ENCODE measurements at places on chromosomes 5 and 9. TPM values are rescaled to one million over a fixed set of nuclear protein-coding genes. Genes with fewer than 3 reads are reported as not detected.

- H3K4me3 ChIP-seq, result no peak overlapping the region
- no peak overlapping the region for H3K27ac ChIP-seq
- DNase-seq, result no peak
- H3K4me1 ChIP-seq, result no peaks in the 10 kb centered on the region
- no peaks in the 10 kb centered on the region for H3K27me3 ChIP-seq
- no peaks in the 10 kb centered on the region for H3K36me3 ChIP-seq
Observed at GRCh38 chr5:153988510-153988909, 50.2 kb downstream of the FAM114A2 start.

The RLN1 gene
- total RNA-seq, result 0.29 TPM

GRCh38 chr5:149730620-149731331, 666 bp downstream of the PPARGC1B start:
- peak; percentile 82 for DNase-seq
- no peaks in the 10 kb centered on the region for H3K36me3 ChIP-seq
- peak overlapping the region; percentile 95 for H3K4me3 ChIP-seq
- peak overlapping the region; percentile 98 for H3K27ac ChIP-seq
- no peaks in the 10 kb centered on the region for H3K27me3 ChIP-seq
- peaks cover 14% of the 10 kb centered on the region for H3K4me1 ChIP-seq

The ANKRD20A1 gene
- total RNA-seq, result not detected

The PCDHB5 gene
- 0.99 TPM for total RNA-seq

- H3K4me1 ChIP-seq, result no peaks in the 10 kb centered on the region
- no peaks in the 10 kb centered on the region for H3K36me3 ChIP-seq
- no peaks in the 10 kb centered on the region for H3K27me3 ChIP-seq
- no peak overlapping the region for H3K27ac ChIP-seq
- DNase-seq, result no peak
- H3K4me3 ChIP-seq, result no peak overlapping the region
Observed at GRCh38 chr9:86783884-86784283, 163.4 kb downstream of the GAS1 start.

- H3K36me3 ChIP-seq, result no peaks in the 10 kb centered on the region
- peaks cover 7% of the 10 kb centered on the region for H3K27me3 ChIP-seq
- no peak for DNase-seq
- H3K4me3 ChIP-seq, result no peak overlapping the region
- H3K27ac ChIP-seq, result no peak overlapping the region
- H3K4me1 ChIP-seq, result no peaks in the 10 kb centered on the region
Observed at GRCh38 chr5:181060924-181061323, 20.9 kb downstream of the BTNL9 start.

- H3K27ac ChIP-seq, result peak overlapping the region; percentile 41
- no peak overlapping the region for H3K4me3 ChIP-seq
- H3K36me3 ChIP-seq, result no peaks in the 10 kb centered on the region
- no peaks in the 10 kb centered on the region for H3K27me3 ChIP-seq
Observed at GRCh38 chr9:131672451-131672850, 67.4 kb downstream of the RAPGEF1 start.

The WDR38 gene
- not detected for total RNA-seq

DNA sequence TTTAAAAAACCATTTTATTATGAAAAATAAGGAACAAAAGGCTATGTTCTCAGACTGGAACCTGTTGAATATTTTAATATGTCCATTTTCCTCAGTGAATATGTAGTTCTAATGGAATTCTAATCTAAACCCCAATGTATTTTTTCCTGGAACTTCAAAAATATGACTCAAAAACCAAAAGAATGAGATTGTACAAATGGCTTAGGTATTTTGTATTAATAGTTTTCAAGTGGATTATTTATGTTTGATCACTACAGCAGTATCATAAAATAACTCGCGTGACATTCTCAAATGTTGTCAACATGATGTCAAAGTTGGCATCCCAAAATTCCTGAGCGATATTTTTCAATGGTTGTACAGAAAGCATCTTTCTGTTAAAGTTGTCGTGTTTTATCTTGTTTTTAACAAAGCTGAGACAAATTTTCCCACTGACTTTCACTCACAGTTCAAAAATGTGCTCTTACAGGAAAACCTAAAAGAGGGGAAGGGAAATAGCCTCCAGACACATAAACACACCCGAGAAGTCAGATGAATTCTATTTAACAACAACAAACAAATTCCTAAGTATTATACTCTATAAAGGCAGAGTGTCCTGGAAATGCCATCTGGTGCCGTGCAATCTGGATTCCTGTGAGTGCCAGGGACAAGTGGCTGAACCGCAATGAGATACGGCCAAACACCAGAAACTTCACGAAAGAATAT, 68.1 kb upstream of the TAS2R1 start:
- no peaks in the 10 kb centered on the region for H3K36me3 ChIP-seq
- H3K27me3 ChIP-seq, result no peaks in the 10 kb centered on the region
- H3K27ac ChIP-seq, result no peak overlapping the region

The FLT4 gene
- total RNA-seq, result 3.3 TPM

DNA sequence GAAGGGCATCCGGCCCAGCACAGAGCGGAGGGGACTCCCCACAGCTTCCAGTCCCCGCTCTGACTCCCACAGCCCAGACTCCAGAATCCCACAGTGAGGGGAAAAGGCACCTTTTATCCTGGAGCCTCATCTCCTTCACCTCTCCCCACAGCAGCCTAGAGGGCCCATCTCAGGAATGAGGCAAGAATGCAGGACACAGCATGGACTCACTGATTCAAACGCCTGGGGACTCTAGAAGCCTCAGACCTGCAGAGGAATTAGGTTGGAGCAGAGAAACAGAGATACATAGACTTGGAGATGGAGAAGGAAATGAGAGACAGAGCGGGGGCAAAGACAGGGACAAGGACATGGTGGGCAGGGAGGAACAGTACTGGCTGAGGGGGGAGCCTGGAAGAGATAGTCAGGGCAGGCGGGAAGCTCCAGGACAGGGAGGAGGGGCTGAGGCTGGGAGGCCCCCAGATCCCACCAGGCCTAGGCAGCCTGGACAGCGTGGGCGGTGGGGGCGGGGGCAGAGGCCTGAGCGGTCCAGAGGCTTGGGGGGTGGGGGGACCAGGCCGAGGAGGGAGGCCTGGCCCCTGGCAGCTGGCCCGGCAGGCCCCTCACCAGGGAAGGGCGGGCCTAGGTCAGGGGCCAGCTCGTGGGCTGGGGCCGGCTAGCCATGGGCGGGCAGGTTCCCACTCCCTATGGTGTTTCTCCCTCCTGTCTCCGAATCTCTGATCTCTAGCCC, 15.8 kb downstream of the CNTFR start:
- H3K27ac ChIP-seq, result no peak overlapping the region
- no peak for DNase-seq
- no peak overlapping the region for H3K4me3 ChIP-seq
- peaks cover 20% of the 10 kb centered on the region for H3K4me1 ChIP-seq
- no peaks in the 10 kb centered on the region for H3K36me3 ChIP-seq
- H3K27me3 ChIP-seq, result no peaks in the 10 kb centered on the region

The S100Z gene
- total RNA-seq, result not detected

DNA sequence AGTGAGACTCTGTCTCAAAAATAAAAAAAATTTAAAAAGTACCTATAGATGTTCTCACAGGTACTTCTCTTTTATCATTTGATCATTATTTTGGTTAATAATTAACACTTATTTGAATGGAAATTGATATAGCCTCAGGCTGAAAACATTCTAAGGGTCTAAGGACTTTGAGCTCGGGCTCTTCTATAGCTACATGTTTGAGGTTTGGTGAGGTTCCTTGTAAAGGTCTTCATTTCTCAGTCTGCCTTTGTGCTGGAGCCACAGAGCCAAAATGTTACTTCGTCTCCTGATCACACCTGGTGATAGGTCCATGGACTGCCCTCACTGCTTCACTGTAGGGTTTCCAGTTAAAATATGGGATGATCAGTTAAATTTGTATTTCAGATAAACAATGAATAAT, 22.6 kb downstream of the ARHGEF37 start:
- peak overlapping the region; percentile 73 for H3K27ac ChIP-seq
- no peak for DNase-seq
- H3K4me1 ChIP-seq, result peaks cover 53% of the 10 kb centered on the region
- peaks cover 27% of the 10 kb centered on the region for H3K36me3 ChIP-seq

DNA sequence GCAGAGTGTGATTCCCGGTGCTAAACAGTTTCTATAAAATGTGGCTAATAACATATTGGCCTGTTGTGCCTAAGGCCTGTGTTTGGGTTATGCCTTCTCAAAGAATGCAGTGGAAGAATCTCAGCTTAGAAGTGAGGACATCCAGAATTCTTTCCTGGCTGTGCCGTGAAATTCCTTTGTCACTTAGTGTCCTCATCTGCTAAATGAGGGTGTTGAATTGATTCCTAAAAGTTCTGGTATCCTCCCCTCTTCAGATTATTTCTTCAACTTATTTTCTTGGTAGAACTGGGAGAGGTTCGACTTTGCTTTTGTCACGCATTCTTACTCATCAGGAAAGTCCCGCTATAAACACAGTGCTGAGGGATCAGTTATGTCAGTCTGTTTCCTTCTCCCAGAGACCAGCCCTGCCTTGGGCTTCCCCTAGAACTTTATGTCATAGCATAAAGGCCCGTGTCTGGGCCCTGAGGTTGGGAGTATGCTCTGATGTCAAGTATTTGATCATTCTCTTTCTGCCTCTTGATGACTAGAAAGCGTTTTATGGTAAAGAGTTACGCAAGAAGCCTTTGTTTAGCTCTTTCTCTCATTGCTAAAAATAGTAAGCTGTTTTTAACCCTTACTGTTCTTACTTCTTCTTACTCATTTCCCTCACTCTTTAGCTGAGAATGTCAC, 29.5 kb downstream of the MTAP start:
- DNase-seq, result no peak

The HMHB1 gene
- not detected for total RNA-seq

DNA sequence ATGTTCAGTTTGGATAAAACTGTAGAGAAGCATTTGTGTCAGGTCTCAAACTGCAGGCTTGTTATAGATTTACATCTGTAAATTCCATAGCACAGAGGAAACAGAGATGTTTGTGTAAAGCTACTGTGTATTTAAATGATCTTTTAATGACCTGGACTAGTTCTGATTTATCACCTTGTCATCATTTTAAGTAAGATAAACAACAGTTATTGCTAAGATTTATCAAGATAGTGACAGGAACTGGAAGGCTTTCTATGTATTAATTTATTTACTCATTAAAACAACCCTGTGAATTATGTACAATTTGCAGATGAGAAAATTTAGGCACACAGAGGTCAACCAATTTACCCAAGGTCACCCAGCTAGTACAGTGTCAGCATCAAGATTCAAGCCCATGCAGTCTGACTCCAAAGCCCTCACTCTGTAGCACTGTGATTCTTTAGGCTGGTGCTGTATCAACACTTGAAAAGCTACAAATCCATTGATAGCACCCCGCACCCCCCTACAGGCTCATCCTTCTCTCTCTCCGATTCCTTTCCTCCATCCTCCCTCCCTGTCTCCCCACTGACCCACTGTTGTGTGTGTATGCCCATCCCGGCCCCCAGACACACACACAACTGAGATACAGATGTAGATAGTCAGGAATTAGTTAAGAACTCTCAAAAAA, 184.5 kb downstream of the FBN2 start:
- H3K36me3 ChIP-seq, result no peaks in the 10 kb centered on the region
- DNase-seq, result no peak
- H3K4me1 ChIP-seq, result no peaks in the 10 kb centered on the region

GRCh38 chr5:53820119-53820801, 259.8 kb downstream of the NDUFS4 start:
- no peaks in the 10 kb centered on the region for H3K27me3 ChIP-seq
- no peak overlapping the region for H3K4me3 ChIP-seq
- no peaks in the 10 kb centered on the region for H3K4me1 ChIP-seq
- no peak overlapping the region for H3K27ac ChIP-seq
- no peaks in the 10 kb centered on the region for H3K36me3 ChIP-seq

DNA sequence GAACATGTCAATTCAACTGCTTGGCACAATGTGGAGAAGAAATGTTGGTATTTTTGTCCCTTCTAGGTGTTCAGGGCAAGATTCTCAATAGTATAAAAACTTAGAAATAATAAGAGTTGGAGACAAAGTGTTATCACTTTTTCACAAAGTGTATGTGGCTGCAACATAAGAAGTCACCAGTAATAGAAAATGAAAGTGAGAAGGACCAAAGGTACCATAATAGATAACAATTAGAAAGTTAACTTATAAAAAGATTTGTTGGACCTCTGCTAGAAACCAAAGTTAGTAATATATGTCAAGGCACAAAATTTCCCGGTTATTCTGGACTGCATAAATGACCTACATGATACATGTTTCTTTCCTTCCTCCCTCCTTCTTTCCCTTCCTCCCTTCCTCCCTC, 1535.3 kb downstream of the EFNA5 start:
- no peaks in the 10 kb centered on the region for H3K27me3 ChIP-seq
- H3K4me3 ChIP-seq, result no peak overlapping the region
- DNase-seq, result no peak
- H3K4me1 ChIP-seq, result no peaks in the 10 kb centered on the region
- H3K36me3 ChIP-seq, result no peaks in the 10 kb centered on the region

- no peaks in the 10 kb centered on the region for H3K36me3 ChIP-seq
- H3K27ac ChIP-seq, result no peak overlapping the region
- no peak for DNase-seq
- no peaks in the 10 kb centered on the region for H3K27me3 ChIP-seq
Observed at GRCh38 chr5:8138884-8139283, 269.9 kb downstream of the MTRR start.

DNA sequence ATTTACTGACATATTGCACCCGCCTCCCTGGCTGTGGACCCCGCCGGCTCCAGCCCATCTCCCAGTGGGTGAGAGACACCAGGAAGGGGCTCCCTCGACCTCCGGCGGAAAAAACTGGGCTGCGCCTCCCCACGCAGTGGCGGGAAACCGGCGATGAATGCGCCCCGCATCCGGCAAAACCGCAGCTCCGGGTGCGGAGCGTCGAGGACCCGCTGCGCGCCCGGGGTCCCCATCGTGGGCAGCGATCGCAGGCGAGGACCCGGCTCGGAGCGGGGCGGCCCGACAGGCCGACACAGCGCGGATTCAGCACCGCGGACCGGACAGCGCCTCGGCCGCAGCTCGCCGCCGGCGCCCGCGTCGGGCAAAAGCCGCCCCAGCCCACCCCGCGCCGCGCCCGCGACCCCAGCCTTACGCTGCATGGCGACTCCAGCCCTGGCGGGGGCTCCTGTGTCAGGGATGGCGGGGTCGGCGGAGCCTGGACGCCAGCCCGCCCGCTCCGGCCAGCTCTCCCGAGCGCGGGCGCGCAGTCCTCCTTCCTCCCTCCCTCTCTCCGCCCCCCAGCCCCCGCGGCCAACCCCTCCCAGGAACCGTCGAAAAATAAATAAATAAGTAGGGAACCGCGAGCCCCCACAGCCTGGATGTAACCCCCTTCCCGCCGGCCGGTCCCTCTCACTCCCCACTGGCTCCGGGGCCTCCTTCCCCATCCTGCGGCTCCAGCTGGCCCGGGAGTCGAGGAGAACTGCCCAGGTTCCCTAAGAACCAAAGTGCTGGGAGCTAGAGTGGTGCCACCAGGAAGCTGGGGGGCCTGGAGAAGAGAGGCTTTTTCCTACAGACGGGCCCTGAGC, 3.1 kb downstream of the LHX3 start:
- no peaks in the 10 kb centered on the region for H3K27me3 ChIP-seq
- DNase-seq, result no peak
- no peak overlapping the region for H3K27ac ChIP-seq
- H3K4me1 ChIP-seq, result no peaks in the 10 kb centered on the region
- H3K4me3 ChIP-seq, result no peak overlapping the region
